Stomach (tissue), 19 donors: ENCODE measurements at places on chromosomes 3 and 15.

- DNase-seq, result no peak
Measured at GRCh38 chr3:187288131-187288854, 3.2 kb downstream of the MASP1 start.

- no peak for DNase-seq
Measured at GRCh38 chr15:66965201-66965900, 100.1 kb upstream of the SMAD3 start.

GRCh38 chr3:173676094-173676493 is 278.6 kb downstream of the NLGN1 start:
- no peak for DNase-seq

GRCh38 chr3:185537369-185537970 is 14.9 kb downstream of the LIPH start:
- peak; percentile 69 for DNase-seq

DNA sequence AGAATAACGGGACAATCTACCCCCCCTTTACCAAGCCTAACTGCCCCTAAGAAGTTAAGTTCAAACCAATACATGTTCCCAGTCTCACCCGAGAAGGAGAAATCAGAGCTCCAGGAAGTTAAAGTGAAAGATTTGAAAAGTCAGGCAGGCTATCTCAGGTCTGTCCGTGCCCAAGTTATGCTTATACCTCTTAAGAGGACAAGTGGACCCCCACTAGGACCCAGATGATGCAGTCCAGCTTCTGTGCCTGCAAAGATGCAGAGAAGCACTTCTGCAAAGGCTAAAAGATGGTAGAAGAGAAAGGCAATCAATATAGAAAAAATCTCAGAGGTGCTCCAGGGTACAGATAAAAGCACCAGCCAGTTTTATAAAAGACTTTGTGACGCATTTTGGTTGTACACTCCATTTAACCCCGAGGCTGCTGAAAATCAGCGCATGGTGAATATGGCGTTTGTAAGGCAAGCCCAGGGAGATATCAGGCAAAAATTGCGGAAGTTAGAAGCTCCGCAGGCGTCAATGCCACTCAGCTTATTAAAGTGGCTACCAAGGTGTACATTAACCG is 9.8 kb upstream of the SLC9C1 start:
- no peak for DNase-seq

- no peak for DNase-seq
Measured at GRCh38 chr3:192005989-192006388, 545.0 kb downstream of the PYDC2 start.

DNA sequence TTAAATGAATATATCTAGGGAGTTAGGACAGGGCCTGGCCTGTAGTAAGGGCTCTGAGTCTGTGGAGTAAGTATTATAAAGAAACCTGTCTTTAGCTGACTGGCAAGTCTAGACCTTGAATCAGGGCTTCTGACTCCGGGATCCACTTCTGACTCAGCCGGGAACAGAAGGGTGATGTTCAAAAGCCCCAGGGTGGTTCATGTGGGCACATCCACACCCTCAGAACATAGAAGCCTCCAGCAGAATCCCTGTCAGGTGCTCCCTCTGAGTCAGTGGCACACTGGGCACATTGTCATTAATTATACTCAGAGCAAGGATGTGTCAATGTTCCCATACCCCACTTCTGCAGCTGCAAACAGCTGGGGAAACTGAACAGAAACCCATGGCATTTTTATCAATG is 26.7 kb upstream of the SNRK start:
- DNase-seq, result no peak

GRCh38 chr3:67048715-67049074 is 50.6 kb downstream of the KBTBD8 start:
- no peak for DNase-seq

- no peak for DNase-seq
Measured at GRCh38 chr3:71251156-71251775, 332.3 kb downstream of the FOXP1 start.

DNA sequence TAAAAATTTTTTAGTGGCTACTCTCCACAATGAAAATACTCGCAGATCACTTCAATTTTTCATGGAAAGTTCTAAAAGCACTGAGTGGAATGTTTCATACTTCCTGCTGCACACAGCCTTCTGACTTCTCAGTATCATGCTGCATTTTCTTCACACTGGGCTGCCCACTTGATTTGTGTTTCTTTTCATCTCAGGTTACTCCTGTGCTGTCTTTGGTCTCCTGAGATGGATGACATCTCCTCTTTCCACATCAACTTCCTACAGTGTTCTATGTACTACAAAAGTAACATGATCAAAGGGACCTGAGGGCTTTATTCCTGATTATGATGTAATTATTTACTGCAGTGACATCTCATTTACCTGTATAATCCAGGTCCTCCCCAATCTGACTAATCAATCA is 927.7 kb downstream of the ROBO2 start:
- DNase-seq, result no peak

GRCh38 chr3:18119866-18120265 is 305.3 kb downstream of the SATB1 start:
- no peak for DNase-seq

DNA sequence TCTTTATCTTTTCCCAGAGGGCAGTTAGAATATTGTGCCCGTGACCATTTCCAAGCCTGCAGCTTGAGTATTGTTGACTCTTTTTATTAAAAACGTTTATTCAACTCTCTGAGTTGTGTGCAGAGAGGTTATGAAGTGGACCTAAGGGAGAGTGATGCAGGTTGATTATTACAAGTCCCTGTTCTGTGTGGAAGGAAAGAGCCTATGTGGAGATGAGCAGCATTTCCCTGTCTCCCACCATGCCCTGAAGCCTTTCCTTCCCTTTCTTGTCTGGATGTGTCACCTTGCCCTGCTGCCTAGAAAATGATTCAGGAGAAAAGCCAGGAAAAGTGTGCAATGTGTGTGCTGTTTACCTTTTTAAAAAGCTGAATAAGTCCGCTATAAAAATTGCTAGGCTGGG is 19.4 kb downstream of the ZPLD1 start:
- peak; percentile 4 for DNase-seq

- peak; percentile 10 for DNase-seq
Measured at GRCh38 chr3:108862865-108863798, 40.5 kb downstream of the TRAT1 start.

- DNase-seq, result no peak
Measured at GRCh38 chr3:39193391-39193790, 996 bp upstream of the XIRP1 start.

- peak; percentile 100 for DNase-seq
Measured at GRCh38 chr15:100602064-100602822, at the start of the genes ASB7 and LINS1. Gene ASB7, plus strand, starts transcription at chr15:100602589. Its CDS starts 9,628 bp downstream, at chr15:100612217. Gene LINS1, minus strand, starts transcription at chr15:100602184. Its CDS starts 21,342 bp downstream, at chr15:100580842.

DNA sequence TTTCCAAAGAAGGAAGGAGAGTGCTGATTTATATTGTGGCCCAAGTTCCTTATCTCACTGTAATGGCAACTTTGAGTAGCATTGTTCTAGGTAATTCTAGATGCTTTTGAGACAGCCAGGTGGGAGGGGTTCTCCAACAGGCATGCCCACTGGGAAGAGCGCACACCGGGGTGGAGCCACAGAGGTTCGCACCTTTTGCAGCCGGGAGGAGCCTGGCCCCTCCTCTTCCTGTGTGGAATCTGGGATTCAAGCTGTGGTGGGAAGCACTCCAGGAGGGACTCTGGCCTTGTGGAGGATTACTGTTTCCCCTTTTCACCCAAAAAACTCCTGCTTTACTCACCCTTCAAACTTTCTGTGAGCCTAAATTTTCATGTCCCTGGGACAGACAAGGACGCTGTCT is 53.1 kb downstream of the CFAP20DC start:
- DNase-seq, result no peak

DNA sequence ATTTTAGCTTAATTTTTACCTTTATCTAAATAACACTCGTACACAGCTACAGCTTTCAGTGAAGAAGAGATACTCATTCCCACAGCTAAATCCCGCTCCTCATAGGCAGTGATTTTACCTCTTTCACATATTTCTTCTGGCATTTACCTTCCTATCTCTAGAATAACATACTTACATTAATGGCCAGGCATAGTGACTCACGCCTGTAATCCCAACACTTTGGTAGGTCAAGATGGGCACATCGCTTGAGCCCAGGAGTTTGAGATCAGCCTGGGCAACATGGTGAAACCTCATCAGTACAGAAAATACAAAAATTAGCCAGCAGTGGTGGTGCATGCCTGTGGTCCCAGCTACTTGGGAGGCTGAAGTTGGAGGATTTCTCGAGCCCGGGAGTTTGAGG is 80.2 kb downstream of the PPARG start:
- DNase-seq, result no peak

DNA sequence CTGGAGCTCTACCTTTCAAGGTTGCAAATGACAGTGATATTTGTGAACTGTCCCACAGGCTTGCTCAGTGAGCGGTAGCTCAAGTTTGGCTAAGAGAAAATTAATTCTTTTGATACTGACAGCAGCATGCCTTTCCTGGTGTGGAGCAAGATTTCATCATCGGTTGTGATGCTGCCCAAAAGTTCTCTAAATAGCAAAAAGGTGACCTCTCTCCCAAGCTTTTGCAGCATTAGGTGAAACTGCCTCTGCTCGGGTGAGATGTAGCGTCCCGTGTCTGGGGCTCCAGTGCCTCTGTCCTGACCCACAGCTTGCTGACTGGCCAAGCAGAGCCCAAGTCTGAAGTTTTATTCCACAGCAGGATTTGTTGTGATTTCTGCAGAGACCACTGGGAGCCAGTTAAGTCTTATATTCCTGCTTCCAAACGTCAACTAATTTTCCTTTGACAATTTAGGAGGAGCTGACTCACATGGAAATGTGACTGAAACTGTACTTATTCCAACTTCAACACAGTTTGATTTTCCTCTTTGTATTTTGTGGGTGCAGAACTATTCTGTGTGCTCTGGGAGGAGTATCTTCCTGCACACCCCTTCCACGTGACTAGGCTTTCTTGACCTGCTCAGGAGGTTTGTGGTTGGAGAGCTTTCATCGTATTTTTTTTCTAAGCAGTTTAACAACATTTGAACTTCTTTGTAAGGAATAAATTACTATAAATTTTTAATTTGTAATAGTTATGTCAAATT is 5.9 kb downstream of the SYNM start:
- no peak for DNase-seq

DNA sequence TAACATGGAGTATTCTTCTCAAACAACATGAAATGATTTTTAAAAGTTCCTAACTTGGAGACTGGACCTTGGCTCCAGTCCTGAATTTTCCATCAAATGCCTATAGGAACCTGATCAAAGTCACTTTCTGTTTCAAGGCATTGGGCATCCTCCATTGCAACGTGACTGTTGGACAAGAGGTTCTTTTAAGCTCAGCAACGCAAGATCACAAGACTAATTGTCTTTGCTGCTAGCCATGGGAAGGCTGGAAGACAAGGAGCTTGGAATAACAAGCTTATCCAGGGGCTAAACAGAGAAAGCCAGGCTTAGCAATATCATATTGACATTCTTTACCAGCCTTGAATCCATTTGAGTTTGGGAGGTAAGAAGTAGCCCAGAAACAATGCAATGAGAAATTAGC is 48.3 kb downstream of the SST start:
- DNase-seq, result no peak

GRCh38 chr15:55281517-55282228 is 7.9 kb downstream of the RAB27A start:
- DNase-seq, result no peak

DNA sequence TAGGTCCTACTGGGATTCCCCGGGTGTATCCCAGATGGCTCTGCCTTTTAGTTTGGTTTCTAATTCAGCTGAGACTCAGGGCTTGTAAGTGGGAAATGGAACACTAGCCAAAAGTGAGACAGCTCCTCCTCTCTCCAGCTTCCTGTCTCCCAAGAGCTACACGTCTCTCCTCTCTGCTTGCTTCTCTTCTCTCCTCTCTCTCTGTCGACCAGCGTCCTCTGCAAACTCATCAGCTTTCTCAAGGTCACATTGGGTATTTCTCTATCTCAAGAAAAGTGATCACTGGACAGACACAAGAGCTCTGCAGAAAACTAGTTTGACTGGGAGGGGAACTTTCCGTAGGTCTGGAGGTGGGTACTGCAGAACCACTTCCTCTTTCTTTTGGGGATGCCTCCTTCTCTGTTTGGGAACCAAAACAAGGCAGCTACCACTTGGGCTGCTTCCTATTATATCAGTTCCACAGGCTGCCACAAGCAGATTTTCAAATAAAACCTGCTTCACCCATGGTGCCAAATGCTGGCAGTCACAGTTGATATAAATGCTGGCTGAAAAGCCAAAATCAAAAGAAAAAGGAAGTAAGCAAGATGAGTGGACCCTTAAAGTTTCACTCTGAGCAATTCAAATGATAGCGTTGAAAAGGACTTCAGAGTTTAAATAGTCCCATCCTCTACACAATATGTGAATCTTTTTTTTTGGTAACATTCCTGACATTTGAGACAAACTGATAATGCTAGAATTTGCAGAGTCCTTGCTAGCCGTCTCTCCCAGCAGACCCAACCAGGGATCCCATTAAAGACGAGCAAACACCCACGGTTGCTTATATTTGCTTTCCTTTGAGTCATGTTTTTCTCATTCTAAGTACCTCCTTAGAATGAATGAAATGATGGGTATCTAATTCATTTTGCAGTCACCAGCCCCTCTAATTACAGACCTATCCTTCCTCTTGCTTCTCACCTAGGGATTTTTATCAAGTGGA is 7.2 kb upstream of the DYNC1LI1 start:
- DNase-seq, result peak; percentile 61

DNA sequence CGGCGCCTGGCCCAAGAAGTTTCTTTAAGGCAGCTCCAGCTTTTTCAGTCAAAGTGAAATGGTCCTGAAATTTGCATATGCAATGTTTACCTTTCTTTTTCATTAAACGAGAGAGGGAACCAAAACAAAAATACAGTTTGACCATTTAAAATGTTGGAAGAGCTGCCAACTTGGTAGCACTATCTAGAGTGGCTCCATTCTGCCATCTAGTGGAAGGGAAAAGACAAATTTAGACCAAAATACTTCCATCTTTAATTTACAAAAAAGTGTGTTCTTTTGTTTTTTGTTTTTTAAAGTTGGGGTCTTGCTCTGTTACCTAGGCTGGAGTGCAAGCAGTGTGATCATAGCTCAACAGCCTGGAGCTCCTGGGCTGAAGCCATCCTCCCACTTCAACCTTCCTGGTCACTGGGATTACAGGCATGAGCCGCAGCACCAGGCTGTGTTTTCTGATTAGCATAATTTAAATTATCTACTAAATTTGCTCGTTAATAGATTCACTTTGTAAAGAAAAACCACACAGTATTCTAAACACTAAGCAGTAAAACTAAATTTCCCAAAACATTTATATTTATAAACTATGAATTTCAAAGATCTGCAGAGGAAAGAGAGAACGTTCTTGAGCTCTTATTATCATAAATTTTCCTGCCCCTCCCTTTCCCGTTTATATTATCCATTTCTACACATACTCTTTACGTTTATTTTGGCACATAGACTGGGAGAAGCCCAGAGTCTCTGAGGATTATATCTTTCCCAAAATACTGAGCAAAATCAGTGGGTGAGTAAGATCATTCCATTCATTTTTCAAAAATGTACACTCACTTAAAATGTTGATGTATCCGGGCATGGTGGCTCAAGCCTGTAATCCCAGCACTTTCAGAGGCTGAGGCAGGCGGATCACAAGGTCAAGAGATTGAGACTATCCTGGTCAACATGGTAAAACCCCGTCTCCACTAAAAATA is 15.4 kb upstream of the RFC4 start:
- DNase-seq, result peak; percentile 80
